ENCODE measurements at places on chromosomes 2 and 18. TPM values are rescaled to one million over a fixed set of nuclear protein-coding genes. Genes with fewer than 3 reads are reported as not detected.

The AQP12A gene
- not detected for total RNA-seq

The CAPN13 gene
- not detected for total RNA-seq

The STARD6 gene
- 0.61 TPM for total RNA-seq

The NGEF gene
- not detected for total RNA-seq

The VWA3B gene
- not detected for total RNA-seq

The FSHR gene
- total RNA-seq: not detected

DNA sequence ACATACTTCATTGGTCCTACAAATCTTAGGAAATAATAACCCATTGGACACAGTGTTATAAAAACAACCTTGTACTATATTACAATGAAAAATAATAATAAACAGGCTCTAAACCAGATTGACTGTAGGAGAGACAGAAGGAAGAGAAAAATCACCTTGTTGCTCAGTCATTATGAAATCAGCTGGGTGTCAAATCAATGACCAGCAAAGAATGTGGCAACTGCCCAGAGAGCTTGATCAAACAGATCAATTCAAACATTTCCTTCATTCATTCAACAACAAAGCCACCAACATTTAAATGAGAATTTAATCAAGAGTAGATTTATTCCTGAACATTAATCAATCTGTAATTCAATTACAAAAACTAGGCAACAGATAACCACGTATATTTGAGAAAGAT, 671.9 kb upstream of the CHAC2 start:
- no peak for DNase-seq
- no peaks in the 10 kb centered on the region for H3K36me3 ChIP-seq
- H3K4me3 ChIP-seq: no peak overlapping the region
- no peaks in the 10 kb centered on the region for H3K4me1 ChIP-seq

DNA sequence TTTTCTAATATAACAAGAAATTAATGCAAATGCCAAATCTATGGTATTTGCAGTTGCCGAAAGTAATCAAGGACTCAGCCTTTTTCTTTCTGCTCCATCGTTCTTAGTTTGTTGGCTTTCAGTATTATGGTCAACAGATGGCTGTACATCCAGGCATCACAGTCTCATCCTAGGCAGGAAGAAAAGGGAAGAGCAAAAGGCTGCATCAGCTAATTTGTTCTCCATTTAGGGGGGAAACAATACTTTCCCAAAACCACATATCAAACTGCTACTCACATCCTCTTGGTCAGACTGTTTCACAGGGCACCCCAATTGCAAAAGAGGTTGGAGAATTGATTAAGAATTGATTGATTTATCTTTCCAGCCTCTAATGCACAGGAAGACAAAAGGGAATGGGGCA, 89.3 kb downstream of the MDH1 start:
- peaks cover 13% of the 10 kb centered on the region for H3K27me3 ChIP-seq
- DNase-seq: no peak
- H3K27ac ChIP-seq: no peak overlapping the region
- H3K4me3 ChIP-seq: no peak overlapping the region

DNA sequence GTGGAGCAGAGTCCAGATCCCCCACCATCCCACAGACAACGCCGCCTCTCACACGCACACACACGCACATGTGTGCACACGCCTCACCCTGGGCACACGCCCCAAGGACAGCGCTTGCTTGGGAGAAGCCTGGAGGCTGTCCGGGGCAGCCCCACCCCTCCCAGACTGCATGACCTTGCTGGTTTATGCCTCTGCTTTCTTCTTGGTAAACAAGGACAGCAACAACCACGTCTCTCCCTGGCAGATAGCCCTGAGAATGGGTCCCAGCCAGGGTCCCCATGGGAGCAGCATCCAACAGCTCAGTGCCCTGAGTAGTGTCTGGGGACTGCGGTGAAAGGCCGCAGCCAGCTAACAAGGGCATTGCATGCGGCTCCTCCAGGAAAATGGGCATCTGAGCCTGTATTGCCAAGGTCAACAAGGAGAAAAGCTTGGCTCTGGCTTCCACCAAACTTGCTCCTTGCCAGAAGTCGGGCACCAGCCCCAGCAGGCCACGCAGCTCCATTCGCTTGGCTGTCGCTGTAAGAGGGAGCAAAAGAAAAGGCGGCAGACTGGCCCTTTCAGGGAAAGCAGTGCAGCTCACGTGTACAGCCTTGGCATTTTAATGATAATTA, 234.6 kb downstream of the EIPR1 start:
- H3K4me1 ChIP-seq: no peaks in the 10 kb centered on the region
- H3K36me3 ChIP-seq: no peaks in the 10 kb centered on the region
- H3K4me3 ChIP-seq: no peak overlapping the region
- H3K27me3 ChIP-seq: no peaks in the 10 kb centered on the region
- no peak overlapping the region for H3K27ac ChIP-seq

DNA sequence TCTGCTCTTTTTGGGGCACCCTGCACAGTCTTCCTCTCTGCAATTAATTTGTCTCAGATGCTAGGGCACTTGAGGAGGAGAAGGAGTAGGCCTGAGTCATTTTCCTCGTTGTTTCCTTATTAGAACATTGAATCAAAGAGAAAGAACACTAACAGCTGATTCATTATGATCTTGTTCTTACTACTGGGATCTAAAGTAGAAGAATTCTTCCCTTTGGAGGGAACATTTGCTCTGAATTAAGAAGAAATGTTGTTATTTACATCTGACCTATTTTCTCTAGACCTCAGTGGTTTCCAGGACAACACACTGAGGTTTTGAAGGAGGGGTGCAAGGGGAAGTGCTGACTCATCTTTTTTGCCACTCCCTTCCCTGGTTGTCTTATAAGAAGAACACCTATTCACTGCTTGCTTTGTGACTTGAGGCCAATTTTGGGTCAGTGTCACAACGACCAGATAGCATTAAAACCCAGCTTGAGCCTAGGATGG, 24.3 kb upstream of the STAT1 start:
- peaks cover 38% of the 10 kb centered on the region for H3K4me1 ChIP-seq
- H3K27ac ChIP-seq: peak overlapping the region; percentile 87
- H3K4me3 ChIP-seq: peak overlapping the region; percentile 36
- H3K36me3 ChIP-seq: peaks cover 69% of the 10 kb centered on the region

- no peaks in the 10 kb centered on the region for H3K27me3 ChIP-seq
- H3K36me3 ChIP-seq: no peaks in the 10 kb centered on the region
- peaks cover 3% of the 10 kb centered on the region for H3K4me1 ChIP-seq
- H3K4me3 ChIP-seq: no peak overlapping the region
- no peak for DNase-seq
These were observed 158.3 kb downstream of the DNAH6 start for GRCh38 chr2:84674586-84674985.

DNA sequence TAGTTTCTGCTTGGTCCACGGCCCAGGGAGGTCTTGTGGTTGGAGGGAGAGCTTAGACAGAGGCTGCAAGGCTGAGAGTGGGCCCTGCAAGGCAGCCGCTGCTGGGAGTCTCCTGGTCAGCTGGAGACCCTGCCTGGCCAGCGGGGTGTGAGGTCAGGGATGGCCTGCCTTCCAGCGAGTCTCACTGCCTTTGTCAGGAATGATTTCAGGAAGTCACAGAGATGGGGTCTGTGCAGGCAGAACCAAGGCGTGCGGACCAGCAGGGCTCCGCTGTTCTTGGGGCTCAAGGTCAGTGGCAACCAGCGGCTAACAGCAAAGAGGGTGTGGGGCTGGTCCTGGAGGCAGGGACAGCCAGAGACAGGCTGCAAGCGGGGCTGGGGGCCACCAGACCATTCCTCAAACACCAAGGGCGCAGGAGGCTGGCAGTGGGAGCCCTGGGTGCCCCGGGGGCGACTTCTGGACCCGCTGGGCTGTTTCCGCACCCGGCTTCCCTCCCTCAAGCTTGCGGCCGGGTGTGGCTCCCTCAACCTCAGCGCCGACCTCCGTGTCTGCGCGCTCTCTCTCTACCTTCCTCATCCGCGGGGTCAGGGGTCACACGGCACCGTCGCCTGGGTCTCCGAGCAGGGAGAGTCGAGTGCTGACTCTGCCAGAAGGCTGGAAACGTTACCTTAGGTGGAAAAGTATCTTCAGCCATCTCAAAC, 124.5 kb upstream of the CTDP1 start:
- H3K36me3 ChIP-seq: no peaks in the 10 kb centered on the region
- H3K27me3 ChIP-seq: no peaks in the 10 kb centered on the region
- H3K27ac ChIP-seq: no peak overlapping the region
- H3K4me1 ChIP-seq: no peaks in the 10 kb centered on the region
- no peak overlapping the region for H3K4me3 ChIP-seq

DNA sequence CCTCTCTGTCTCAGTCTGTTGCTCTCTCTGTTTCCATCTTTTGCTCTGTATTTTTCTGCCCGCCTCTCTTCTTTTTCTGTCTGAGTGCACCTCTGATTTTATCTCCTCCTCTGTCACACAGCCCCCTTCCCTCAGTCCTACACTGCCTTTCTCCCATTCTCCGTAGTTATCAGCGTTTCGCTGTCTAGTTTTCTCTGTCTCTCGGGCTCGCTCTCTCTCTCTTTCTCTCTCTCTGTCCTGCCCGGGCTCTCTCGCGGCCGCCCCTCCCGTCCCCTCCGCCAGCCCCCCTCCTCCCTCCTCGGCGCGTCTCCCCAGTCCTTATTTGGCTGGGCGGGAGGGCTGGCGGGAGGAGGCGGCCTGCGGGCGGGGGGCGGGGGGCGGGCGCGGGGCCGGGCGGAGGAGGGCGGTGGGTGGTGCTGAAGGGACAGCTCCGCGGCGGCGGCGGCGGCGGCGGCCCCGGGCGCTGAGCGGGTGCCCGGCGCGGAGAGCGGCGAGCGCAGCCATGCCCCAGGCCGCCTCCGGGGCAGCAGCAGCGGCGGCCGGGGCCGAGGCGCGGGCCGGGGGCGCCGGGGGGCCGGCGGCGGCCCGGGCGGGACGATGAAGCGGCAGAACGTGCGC, at the start of gene KCNK3:
KCNK3 (plus strand) TSS at position 444 of the 618 bp plus-strand sequence; CDS start at position 598, 154 bp downstream.
- DNase-seq: no peak
- no peak within 1 kb of the TSS for H3K27ac ChIP-seq
- H3K27me3 ChIP-seq: peaks cover 60% of the 10 kb centered on the region
- peaks cover 2% of the 10 kb centered on the region for H3K4me1 ChIP-seq

- no peak for DNase-seq
- peaks cover 8% of the 10 kb centered on the region for H3K27me3 ChIP-seq
- H3K27ac ChIP-seq: no peak overlapping the region
- H3K36me3 ChIP-seq: no peaks in the 10 kb centered on the region
- H3K4me3 ChIP-seq: no peak overlapping the region
These were observed 35.9 kb upstream of the SP3 start for GRCh38 chr2:174001107-174001506.

DNA sequence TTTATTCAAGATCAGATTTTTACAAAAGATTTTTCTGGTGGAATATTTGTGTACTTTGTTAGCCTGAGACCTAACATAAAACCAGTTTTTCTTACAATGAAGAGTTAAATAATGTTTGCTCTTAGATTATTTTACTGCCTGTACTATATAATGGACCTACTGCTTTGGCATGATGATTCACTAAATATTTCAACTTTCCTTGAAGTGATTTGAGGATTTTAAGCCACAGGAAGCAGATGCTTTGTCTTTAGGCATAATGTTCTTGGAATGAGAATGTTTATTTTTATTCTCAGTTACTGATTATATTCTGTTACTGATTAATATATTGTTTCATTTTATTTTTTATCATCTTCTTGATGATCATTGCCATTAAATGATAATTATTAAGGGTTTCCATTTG, 175.3 kb upstream of the LRP1B start:
- DNase-seq: no peak
- no peaks in the 10 kb centered on the region for H3K4me1 ChIP-seq
- H3K27me3 ChIP-seq: no peaks in the 10 kb centered on the region
- H3K4me3 ChIP-seq: no peak overlapping the region
- no peak overlapping the region for H3K27ac ChIP-seq

DNA sequence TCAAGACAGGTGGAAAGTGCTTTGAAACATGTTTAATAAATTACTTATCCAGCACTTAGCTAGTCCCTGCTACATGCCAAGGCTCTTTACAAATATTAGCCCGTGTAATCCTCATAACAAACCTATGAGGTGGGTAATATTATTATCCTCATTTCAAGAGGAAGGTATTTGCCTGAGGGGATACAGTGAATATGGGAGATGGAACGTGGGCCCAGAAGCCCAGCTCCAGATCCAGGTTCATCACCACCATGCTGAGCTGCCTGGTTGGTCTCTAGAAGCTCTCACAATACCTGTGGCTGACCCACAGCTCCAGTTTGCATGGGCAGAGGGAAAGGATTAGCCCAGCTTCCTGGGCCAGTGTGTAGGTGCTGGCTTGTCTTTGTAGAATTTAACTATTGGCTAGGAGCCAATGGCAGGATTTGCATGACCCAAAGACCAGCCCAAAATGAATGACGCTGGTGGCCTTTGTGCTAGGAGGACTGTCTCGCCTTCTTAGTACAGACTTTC, 61.6 kb upstream of the ATP8B1 start:
- H3K36me3 ChIP-seq: no peaks in the 10 kb centered on the region
- no peak overlapping the region for H3K4me3 ChIP-seq
- H3K27me3 ChIP-seq: peaks cover 5% of the 10 kb centered on the region
- H3K4me1 ChIP-seq: no peaks in the 10 kb centered on the region

DNA sequence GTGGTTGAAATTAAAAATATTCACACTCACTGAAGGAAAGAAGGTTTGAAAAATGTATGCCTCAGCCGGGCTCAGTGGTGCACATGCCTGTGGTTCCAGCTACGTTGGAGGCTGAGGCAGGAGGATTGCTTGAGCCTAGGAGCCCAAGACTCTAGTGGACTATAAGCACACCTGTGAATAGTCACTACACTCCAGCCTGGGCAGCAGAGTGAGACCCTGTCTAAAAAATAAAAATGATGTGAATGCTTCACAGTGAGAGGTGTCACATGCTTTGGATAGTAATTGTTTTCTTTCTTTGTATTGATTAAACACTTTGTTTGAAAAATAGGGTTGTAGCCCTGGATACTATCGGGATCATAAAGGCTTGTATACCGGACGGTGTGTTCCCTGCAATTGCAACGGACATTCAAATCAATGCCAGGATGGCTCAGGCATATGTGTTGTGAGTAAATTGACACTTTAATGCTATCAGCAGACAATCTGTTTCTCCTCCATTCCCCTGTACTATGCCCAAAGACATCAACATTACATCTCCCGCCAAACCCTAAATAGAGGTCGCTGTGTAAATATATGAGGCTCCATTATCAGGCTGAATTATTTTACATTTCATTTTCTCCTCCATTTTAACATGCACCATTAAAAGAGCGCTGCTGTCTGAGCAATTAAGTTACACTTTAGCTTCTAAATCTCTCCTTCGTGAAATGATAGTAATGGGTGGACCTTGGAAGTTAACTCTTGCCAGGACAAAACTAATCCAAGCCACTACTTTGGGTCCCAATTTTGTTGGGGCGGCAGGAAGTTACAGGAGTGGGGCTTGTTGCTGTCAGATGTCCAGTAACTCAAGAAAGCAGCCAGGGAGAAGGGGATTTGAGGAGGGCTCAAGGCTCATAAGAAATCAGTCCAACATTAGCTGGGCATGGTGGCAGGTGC, 138.3 kb upstream of the TTC39C start:
- H3K27me3 ChIP-seq: peaks cover 6% of the 10 kb centered on the region
- peaks cover 22% of the 10 kb centered on the region for H3K4me1 ChIP-seq
- DNase-seq: no peak
- no peak overlapping the region for H3K27ac ChIP-seq
- H3K36me3 ChIP-seq: no peaks in the 10 kb centered on the region

- H3K36me3 ChIP-seq: no peaks in the 10 kb centered on the region
- H3K4me1 ChIP-seq: no peaks in the 10 kb centered on the region
- DNase-seq: no peak
- no peak overlapping the region for H3K27ac ChIP-seq
- H3K4me3 ChIP-seq: no peak overlapping the region
- peaks cover 4% of the 10 kb centered on the region for H3K27me3 ChIP-seq
These were observed 7.3 kb upstream of the PELI1 start for GRCh38 chr2:64151476-64151875.

- H3K36me3 ChIP-seq: peaks cover 2% of the 10 kb centered on the region
- H3K27ac ChIP-seq: no peak overlapping the region
- no peak for DNase-seq
- H3K4me3 ChIP-seq: no peak overlapping the region
- no peaks in the 10 kb centered on the region for H3K4me1 ChIP-seq
These were observed 56.8 kb upstream of the TTN start for GRCh38 chr2:178863856-178864620.
